ENCODE measurements at places on chromosomes 7 and 10.

DNA sequence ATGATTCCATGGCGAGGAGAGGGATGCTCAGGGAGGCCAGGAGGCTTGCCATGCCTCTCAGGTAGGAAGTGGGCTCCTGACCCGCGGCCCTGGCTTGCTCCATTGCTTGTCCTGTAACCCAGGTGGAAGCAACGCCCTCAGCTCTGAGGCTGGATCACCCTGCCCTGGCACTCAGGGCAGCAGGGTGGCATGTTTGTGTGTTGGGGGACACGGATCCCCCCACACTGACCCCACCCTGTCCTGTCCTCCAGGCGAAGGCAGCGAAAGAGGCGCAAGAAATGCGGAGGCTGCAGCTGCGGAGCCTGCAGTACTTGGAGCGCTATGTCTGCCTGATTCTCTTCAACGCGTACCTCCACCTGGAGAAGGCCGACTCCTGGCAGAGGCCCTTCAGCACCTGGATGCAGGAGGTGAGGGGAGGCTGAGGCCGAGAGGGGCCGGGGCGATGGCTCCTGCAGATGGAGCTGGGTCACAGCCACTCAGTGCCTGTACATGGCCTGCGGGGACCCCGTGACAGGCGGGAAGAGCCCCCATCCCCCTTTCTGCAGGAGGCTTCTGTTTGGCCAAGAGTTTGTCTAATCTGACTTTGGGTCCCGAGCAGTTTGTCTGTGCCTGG is 38.3 kb downstream of the PRF1 start:
- DNase-seq: no peak

DNA sequence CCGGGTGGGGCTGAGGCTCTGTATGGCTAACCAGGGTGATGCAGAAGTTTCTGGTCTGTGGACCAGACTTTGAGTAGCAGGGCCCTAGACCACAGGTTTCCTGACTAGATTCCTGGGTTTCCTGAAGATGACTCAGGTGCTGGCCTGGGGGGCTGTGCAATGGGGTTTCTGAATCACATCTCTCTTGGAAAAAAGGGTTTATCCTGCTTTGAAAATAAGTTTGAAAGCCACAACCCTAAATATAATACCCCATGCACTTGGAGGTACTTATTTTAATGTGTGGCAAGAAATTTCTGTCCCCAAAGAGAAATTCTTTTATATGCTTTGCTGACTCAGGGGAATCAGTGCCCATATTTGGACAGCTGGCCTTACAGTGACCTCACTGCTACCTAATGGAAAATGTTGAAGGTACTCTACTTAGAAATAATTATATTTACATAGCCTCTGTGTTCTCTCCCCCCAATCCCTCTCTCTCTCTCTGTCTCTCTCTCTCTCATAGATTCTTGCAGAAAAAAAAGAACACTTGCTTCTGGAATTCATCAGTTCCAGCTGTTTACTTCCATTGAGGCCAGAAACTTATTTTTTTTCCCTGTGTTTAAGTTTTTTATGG is 184.4 kb upstream of the LYZL2 start:
- no peak for DNase-seq

GRCh38 chr7:33854801-33855350 is 50.5 kb upstream of the BMPER start:
- DNase-seq: no peak

DNA sequence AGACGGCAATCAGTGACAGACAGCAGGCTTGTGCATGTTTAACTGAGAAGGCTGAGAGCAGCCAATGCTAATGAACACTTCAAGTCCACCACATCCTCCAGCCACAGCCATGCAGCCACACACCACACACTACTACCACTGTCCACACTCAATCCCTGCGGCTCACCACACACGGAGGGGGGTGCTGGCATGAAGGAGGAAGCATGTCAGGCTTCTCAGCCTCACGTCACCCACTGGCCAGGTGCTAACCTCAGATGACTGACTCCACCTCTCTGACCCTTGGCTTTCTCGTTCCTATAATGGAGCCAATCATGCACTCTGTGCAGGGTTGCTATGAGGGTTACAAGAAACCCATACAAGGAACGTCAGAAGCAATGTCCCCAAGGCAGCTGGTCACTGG is 165.4 kb upstream of the RNF32 start:
- no peak for DNase-seq

GRCh38 chr10:103699611-103700435 is 155.6 kb downstream of the SH3PXD2A start:
- no peak for DNase-seq

GRCh38 chr7:148191391-148192065 is 399.0 kb upstream of the C7orf33 start:
- no peak for DNase-seq

GRCh38 chr7:1663857-1664651 is 6.0 kb upstream of the ELFN1 start:
- DNase-seq: no peak

- no peak for DNase-seq
Measured at GRCh38 chr10:103814626-103815370, 40.6 kb downstream of the SH3PXD2A start.

DNA sequence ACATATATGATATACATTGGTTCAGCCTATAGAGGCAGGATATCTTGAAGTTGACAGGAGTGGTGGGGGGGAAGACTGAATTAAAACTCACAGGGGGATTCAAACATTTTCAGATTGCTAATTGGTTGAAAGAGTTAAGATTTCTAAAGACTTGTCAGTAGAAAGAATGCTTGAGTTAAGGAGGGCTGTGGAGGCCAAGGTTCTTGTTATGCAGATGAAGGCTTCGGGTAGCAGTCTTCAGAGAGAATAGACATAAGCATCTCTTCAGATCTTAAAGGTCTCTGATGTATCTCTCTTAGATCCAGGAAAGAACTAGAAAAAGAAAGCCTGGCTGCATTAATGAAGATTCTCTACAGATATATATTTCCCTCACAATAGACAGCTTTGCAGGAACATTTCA is 209.8 kb upstream of the SEMA3D start:
- DNase-seq: no peak

DNA sequence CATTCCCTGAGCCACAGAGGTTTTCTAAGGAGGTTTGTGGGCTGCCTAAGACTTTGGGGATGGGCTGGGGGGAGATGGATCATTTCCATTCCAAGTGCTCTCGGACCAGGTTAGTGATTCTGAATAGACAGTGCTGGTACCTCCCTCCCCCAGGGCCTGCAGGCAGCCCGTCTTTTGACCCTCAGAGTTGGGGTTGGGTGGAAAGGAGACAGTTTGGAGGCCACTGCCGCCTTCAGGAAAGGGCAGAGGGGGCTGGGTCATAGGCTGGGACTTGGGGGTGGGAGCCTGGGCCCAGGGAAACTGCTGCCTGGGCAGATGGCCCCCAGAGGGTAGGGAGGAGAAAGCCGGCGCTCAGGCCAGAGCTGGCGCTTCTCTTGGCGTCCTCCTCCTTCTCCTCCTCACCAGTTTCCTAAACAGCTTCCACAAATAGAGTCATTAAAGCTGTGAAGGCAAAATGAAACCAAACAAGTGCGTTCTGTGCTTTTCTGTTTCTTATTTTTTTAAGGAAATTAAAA is 4.4 kb downstream of the UNC5B start:
- no peak for DNase-seq

DNA sequence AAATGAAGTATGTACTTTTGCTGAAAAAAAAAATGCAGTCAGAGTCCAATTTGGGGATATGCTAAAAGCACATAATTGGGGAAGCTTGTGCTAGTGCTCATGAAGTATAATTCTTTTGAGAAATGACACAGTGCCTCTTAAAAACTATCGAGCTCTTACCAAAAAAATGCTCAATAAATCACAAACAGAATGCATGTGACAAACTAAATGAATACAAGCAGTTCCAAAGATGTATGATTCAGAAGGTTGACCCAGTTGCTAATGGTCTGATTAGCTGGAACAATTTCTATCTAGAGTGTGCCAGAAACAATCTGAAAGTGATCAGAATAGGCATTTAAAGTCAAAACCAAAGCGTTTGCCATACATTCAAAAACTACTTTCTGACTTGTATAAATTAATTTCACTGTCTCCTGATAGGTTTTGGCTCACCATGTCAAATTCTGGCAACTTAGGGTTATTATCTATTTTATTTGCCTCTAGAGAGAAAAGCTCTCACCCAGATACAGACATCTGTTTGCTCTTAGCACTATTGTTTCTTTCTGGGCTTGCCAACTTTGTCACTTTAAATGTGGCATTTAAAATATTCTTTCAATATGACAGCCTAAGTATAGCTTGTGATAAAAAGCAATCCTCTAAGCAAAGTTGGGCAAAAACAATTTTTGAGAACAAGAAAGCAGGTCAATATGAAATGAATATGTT is 114.7 kb upstream of the AHR start:
- DNase-seq: no peak

DNA sequence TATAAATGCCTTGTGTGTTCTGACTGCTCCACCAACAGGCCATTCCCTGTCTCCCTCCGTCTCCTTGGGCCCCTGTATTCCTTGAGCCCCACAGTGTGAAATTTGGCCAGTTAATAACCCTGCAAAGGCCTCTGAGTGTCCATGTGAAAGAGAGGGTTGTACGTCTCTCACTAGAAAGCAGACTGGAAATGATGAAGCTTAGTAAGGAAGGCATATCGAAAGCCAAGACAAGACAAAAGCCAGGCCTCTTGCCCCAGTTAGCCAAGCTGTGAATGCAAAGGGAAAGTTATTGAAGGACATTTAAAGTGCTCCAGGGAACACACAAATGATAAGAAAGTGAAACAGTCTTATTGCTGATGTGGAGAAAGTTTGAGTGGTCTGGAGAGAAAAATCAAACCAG is 680.2 kb downstream of the SDK1 start:
- DNase-seq: no peak

- DNase-seq: no peak
Measured at GRCh38 chr10:72626444-72626754, 520 bp upstream of the MICU1 start.

DNA sequence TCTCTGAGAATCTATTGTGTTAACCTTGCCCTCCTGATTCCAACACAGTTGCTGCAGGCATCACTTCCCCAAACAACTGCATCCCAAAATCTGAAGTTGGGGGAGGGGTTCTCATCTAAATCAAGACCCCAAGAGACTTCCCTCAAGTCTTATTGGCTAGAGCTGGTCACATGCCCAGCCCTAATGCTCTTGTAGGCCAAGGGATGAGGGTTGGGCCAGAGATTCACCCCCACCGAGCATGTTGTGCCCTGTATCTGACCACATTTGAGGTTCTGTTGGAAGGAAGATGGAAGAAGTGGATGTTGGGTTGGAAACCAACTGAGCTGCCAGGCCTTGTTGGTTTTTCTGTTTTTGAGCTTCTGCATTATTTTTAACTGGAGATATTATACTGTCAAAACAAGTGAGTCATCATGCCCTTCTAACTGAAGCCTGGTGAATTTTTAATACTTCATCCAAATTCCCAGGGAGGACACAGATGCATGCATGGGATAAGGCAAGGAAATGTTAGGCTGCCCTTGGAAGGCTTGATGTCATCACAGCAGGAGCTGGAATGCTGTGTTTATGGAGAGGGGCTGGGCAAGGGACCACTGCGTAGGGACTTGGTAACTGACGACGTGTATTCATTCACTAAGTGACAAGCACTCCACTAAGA is 68.6 kb upstream of the CACUL1 start:
- DNase-seq: no peak

All from stimulated activated CD8-positive, alpha-beta memory T cell treated with anti-CD3 and anti-CD28 coated beads, Interleukin-2, amount 100 ng/mL, for 48 hours (primary cell).